Aorta (tissue), 5 donors: ENCODE measurements at places on chromosomes 4 and X.

DNA sequence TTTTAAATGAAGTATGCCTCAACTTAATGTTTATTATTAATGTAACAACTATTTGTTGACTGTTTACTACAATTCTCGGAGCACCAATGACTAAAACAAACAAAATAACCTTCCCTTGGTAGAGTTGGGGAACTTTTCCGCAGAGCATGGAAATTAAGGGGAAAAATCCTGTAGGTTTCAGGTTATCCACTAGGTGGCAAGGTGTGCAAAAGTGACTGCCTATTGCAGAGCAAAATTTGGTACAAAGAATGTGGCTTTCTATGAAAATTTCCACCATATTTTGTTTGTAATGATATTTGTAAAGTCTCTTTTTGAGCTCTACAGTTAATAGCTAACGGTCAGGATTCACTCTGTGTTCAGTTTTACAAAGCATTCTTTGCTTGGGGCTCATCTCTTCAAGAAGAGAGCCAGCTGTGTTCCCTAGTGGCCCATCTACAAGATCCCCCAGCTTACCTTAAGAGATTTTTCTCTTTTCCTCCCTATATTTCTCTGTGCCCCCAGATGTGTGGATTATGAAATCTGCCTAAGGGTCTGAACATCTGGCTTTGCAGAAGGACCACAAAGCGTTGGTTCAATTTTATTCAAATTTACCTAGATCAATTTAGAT lies 61.1 kb downstream of the FBXO8 start:
- DNase-seq, result no peak

DNA sequence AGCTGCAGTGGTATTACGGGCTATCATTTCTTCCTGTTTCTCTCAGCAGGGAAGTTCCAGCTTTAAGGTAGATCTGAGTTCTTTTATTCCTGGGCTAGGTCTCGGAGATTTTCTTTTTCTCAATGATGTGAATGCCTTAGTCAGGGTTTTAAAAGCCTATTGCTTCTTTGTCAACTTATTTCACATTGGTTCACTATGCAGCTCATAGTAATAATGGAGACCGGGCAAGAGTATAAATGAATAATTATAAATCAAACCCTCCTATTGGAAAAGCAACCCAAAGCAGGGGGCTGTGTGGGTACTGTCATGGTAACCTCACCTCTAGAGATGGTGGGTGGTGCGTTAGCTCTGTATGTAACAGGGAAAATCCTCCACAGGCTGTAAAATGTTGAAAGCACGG lies 563.6 kb downstream of the RPA4 start:
- no peak for DNase-seq

GRCh38 chr4:10066206-10066605 lies 44.9 kb upstream of the SLC2A9 start:
- no peak for DNase-seq

DNA sequence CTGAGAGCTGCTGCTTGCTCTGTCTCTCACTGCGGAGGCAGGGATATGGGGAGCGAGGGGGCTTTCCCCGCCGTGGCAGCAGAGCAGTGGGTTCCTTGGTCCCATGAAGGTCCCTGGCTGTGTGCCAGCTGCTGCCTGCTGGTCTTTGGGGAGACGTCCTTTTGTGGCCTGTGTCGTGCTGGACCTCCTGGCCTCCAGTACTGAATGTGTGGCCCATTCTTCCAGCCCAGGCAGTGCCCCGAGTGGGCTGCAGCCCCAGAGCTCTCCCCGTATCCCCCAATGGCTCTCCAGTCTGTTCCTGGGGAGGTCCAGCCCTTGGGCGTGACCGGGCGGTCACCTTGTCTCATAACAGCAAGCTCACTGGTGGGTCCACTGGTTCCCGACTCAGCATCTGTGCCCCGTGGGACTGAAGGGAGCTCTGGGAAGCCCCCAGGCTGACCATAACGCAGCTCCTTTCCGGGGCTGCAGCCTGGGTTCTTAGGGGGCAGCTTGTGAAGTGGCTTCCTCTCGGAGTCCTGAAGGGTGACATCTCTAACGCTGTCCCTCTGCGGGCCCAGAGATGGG lies 115.6 kb downstream of the SMIM20 start:
- DNase-seq, result peak; percentile 83

DNA sequence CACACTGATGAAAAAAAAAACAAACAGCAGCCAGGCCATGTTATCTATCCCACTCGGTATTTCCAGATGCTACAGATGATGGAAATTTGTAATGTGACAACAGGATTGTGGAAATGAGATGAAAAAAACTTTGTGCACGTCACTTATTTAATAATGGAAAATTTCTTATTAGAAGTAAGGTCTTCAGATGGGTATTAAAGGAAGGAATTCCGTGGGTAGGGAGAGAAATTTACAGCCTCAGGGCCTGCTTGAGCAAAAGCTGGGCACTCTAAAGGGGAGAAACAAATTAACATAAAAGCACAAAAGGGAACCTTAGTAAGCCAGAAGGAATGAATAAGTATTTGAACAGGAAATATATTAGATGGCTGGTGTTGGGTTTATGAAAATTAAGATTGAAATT lies 4.2 kb upstream of the PKD2 start:
- DNase-seq, result no peak

DNA sequence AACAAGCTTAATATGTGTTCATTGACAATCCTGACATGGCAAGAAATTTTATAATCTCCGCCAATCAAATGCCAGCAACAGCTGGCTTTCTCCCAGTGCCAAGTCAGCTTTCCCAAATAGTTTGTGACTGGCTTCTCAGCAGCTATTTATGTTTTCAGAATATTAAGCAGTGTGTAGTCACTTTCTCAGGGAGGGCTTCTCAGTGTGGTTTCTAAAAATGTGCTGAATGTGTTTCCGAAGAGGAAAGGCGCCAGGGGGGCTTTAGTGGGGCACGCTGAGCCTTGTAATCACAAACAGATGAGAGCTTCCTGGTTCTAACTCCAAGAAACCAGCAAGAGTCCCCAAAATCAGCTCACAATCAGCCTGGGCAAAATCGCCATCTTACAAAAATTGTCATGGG lies 258.7 kb upstream of the CPEB2 start:
- no peak for DNase-seq

DNA sequence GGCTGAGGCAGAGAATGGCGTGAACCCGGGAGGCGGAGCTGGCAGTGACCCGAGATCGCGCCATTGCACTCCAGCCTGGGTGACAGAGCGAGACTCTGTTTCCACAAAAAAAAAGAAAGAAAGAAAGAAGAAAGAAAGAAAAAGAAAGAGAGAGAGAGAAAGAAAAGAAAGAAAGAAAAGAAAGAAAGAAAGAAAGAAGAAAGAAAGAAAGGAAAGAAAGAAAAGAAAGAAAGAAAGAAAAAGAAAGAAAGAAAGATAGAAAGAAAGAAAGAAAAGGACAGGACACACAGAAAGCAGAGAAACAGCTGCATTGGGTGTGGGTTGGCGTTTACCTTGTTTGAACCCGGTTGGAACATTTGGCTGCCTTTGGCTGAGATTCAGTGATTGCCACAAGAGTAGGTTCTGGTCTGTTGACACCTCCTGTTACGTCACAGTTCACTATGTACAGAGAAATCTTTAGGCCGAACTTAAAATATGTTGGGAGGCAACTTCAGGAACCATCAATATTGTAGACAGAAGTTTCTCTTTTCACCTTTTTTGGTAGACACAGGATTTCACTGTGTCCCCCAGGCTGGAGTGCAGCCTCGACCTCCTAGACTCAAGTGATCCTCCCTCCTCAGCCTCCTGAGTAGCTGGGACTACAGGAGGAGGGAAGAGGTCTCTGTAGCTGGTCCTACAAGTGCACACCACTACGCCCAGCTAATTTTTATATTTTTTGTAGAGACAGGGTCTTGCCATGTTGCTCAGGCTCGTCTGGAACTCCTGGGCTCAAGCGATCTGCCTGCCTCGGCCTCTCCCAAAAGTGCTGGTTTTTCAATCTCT lies 16.3 kb upstream of the PLCXD1 start:
- no peak for DNase-seq

- DNase-seq, result no peak
Observed at GRCh38 chr4:75995727-75996126, 5.0 kb upstream of the SDAD1 start.

GRCh38 chr4:143443728-143444127 lies 69.8 kb upstream of the SMARCA5 start:
- DNase-seq, result no peak

- no peak for DNase-seq
Observed at GRCh38 chrX:71144651-71145050, at the start of gene NLGN3. NLGN3 (plus strand) TSS chrX:71144841; CDS start chrX:71147750, 2,909 bp downstream.

GRCh38 chr4:189769131-189769530 lies 171.5 kb upstream of the FRG1 start:
- DNase-seq, result no peak

DNA sequence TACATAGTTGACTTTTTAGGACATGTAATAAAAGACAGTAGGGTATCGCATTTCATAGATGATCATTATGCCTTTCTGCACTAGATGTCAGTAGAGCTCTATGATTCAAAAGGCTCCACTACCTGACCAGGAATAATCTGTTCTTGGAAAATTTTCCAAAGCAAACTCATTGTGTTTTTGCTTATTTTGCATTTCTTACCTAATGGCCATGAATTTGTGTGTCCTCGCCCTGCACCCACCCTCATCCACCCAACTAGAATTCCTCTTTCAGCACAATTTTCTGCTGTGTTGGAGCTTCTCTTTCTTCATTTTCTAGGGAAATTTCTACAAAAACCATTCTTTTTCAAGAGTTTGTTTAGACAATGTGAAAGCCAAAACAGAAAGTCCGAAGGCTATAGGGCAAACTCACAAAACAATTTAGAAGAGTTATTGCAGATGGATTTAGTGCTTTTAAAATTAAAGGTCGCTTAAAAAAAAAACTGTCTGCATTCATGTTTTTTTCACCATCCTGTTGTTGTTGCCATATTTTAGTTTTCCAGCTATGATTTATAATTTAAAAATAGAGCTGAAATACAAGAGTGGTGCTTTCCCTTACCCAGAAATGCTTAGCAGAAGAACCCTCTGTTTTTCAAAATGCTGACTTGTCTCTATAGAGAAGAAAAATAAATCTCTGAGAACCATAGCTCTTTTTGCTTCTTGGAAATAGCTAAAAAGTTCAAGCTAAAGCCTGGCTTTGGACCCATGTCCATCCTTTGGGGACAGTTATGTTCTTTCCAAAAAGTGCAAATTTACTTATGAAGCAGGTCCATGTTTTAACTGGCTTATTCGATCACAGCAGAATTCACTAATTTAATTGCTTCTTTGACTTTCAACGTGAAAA lies 183.7 kb downstream of the SPATA18 start:
- no peak for DNase-seq

DNA sequence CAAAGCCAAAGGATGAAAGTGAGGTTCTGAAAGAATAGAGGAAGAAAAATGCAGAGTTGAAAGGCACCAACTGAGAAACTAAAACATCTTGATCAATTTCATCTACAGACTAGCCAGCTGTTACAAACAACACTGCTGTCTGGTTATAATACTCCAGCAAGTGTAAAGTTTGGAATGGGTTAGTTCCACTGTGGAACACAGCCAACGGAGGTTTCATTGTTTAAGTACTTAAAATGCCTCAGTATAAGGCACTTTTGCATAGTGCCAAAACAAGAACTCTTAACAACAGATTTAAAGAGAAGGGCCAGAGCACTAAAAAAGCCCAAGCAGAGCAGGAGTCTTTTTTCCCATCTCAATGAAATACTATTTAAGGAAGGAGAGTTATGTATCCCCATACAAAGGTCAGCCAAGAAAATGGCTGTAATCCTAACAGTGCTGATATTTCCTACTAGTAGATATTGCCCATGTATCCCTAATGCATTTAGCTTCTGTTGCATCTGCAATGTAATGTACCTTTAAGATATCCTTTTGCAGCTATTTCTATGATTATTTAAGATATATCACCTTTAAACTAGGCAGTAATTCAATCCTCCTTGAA lies 16.5 kb downstream of the ACSL4 start:
- no peak for DNase-seq

GRCh38 chr4:8653326-8654000 lies 60.9 kb downstream of the CPZ start:
- no peak for DNase-seq
